ENCODE measurements at places on chromosomes 1 and 21.

DNA sequence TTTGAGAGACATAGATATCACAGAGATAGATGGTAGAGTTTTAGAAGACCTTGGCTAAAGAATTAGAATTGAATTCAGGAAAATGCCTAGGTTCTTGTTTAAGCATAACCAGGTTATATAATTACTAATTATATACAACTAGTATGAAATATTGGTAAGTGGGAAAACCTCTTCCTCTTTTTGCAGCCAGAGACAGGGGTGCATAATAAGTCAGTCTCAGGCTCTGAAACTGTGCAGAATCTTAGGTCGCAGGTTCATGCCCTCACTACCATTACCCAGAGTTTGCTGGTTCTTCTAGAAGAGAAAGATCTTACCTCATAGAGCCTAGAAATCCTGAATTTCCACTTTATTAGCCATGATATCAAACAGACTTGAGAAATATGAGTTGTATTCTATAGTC is 183.3 kb downstream of the NEK7 start:
- no peak for DNase-seq

DNA sequence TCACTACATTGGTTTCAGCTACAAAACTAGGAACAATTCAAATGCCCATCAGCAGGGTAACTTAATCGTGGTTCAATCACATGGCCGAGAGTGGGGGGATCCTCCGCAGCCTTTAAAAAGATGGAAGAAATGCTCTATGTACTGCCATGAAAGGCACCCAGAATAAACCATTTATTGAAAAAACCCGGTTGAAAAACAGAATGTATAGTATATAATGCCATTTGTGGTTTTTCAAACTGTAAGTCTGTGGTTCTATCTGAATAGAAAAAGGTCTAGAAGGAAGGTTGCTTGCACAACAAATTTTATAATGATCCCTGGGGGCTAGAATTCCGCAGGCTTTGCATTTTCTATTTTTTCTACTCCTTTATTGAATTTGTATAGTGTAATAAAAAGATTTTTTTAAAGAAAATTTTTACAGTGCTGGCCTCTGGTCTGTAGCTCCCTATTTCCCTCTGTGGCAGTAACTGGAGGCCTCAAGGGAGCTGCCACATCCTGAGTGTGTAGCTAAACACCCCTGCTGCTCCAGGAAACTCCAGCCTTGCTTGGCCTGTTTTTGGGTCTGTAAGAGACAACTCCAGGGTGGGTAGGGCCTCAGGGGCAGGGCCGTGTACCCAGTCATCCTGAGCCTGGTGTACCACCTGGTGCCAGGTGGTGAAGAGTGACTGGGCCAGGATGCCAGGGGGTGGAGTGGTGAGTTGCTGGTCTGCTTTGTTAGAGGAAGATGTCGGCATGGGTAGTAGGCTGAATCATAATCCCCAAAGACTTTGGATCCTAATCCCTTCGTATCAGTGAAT is 51.5 kb upstream of the EPS8L3 start:
- no peak for DNase-seq

- no peak for DNase-seq
Measured at GRCh38 chr1:209805875-209806760, at the start of gene IRF6. TSS of gene IRF6 (minus strand) at chr1:209806142. CDS start at chr1:209801413, 4,729 bp downstream.

- DNase-seq = no peak
Measured at GRCh38 chr21:15701830-15702229, 28.0 kb upstream of the USP25 start.

DNA sequence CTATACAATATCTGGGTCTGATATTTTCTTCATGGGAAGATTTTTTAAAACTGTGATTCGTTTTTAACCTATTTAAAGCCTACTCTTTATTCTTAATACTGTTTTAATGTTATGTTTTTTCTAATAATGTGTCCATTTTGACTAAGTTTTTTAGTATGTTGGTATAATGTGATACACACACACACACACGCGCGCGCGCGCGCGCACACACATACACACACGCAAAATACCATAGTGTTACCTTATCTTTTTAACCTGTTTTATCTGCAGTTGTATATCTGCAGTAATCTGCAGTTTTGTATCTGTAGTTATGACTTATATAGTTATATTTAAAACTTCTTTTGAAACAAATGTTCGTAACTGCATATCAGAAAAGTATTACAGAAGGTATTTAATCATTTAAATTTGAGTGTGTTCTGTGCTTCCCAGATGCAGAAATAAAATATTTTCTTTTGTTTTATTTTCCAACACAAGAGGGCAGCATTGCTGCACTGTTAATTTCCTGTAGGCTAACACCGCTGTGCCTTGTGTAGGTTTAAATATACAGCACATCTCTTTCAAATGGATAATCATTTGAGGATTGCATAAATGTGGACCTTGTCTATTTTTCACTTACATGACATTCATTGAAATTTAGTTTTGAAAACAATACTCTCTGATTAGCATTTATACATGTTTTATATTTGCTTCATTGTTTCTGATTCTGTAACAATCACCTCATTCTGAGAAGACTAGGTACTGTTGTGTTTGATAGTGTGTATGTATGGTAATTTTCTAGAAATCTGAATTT is 166.1 kb downstream of the PDE4B start:
- peak; percentile 60 for DNase-seq

- no peak for DNase-seq
Measured at GRCh38 chr21:42350927-42351426, at the start of gene TFF2. TSS of gene TFF2 (minus strand) at chr21:42350994. CDS start at chr21:42350957, 37 bp downstream.

DNA sequence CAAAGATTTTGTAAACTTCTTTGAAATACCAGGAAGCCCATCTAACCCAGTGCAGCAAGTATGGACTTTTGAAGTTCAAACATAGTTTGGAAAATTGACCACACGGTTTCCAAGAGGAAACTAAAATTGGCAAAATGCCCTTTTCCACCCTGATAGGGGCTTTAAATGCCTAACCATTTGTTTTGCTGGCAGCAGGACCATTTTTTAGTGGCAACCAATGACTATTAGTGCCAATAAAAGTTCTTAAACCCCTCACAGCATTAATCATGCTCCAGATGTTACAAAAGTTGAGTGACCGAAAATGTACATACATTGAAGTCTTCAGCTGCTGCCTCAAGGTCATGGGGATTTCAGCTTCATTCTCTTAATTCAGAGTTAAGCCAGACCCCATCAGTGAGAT is 46.4 kb upstream of the ENAH start:
- no peak for DNase-seq

DNA sequence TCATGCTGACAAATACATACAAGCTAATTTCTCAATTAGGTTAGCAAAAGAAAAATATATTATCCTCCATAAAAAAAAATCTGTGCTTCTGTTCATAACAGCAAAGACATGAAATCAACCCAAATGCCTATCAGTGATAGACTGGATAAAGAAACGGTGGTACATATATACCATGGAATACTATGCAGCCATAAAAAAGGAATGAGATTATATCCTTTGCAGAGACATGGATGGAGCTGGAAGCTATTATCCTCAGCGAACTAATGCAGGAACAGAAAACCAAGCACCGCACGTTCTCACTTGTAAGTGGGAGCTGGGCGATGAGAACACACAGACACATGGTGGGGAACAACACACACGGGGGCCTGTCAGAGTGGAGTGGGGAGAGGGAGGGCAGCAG is 84.0 kb upstream of the PALMD start:
- no peak for DNase-seq

DNA sequence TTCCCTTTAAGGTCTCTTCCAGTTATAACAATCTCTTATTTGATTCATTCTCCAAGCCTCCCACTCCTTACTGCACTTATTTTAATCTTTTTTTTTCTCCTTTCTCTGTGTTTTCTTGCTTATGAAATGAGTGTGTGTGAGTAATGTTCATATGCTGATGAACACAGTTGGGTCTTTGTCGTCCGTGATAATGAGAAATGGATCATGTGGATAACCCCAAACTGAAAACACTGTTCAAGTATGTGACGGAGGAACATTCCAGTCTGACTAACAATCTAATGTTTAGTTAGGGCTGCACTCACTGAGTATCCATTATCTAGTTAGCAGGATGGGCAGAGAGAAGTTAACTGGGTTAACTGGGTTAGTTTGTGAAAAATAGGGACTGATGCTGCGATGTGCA is 253.1 kb upstream of the DUSP10 start:
- no peak for DNase-seq

DNA sequence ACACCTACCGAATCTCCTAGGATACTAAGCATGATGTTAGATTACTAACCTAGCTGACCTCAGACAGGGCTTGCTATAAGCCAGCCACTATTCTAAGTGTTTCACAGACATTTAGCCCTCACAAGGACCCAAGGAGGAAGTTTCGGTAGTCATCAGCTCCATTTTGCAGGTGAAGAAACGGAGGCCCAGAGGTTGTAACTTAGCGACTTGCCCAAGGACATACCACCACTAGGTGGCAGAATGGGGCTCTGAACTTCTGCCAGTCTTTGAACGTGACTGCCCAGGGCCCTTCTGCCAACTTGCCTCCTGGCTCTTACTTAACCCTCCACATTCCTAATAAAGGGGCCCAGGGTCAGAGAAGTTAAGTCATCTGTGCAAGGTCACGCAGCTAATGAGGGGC is 283.5 kb downstream of the C1orf94 start:
- DNase-seq = peak; percentile 2

GRCh38 chr21:34129901-34130715 is 56.7 kb downstream of the MRPS6 start:
- peak; percentile 54 for DNase-seq

GRCh38 chr1:64047549-64047996 is 155.8 kb upstream of the UBE2U start:
- DNase-seq = no peak

- no peak for DNase-seq
Measured at GRCh38 chr1:167428395-167428794, 89.9 kb downstream of the CD247 start.

GRCh38 chr1:19398309-19398760 is 86.2 kb downstream of the SLC66A1 start:
- DNase-seq = no peak

DNA sequence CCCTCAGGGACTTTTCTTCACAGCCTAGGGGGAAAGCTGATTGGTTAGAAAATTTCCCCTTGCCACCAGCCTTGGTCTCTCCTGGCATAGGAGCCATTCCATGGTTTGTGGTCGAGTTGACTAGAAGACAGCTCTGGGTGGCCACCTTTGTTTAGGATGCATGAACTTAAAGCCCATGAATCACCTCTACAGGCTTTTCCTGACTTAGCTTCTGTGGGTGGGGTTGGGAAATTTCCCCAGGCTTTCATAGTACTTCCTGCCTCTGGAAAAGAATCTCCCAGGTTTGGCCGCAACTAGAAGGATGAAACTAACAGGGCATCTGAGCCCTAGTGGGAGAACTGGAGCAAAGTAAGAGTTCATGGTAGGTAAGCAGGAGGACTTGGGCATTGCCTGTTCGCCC is 72.6 kb downstream of the SNRPE start:
- DNase-seq = no peak

DNA sequence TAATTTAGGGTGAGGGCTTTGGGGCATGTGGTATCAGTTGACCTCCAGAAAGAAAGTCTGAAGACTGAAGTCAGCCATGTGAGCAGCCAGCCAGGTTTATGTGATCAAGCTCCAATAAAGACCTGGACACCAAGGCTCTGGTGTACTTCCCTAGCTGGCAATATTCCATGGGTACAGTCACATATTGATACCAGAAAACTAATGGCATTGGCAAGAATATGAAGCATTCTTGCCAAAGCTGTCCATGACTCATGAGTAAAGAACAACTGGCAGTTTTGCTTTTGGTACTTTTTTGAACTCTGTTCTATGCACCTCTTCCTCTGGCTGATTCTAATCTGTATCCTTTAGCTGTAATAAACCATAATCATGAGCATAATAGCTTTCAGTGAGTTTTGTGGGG is 415.3 kb upstream of the CAMK1G start:
- no peak for DNase-seq

- DNase-seq = no peak
Measured at GRCh38 chr21:43657355-43658087, 1.8 kb downstream of the HSF2BP start.

- no peak for DNase-seq
Measured at GRCh38 chr1:226003502-226004170, 4.5 kb upstream of the SDE2 start.

DNA sequence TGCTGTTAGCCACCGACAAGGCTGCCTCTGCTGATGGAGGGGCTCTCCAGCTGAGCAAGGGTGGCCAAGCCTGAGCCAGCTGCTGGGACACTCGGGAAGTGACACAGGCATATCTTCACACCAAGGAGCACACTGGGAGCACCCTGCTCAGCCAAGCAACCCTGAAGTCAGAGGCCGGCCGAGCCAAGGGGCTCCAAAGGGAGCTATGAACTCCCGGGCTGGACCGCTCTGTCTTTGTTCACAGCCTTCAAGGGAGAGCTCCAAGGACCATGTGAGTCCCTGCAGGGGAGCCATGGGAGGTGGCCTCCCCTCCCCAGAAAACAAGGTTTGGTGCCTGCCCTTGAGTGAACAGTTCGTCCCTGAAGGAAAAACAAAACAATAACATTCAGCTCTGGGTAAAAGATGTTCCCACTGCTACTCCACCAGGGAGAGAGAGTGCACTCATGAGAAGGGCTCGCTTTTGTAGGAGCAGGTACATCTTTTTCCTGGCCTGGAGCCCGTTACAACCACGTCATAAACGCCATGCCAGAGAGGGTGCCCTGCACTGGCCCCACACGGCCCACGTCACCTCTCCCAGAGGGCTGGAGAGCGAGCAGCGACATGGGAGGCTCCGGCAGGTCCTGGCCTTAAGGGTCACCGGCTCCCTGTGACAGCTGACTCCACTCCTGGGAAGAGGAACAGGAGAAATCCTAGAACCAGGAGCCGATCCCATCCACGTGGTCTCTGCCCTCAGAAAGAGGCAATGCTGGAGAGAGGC is 56.3 kb upstream of the SLC25A33 start:
- no peak for DNase-seq

- DNase-seq = peak; percentile 16
Measured at GRCh38 chr1:172452536-172453152, 8.8 kb upstream of the PIGC start.

DNA sequence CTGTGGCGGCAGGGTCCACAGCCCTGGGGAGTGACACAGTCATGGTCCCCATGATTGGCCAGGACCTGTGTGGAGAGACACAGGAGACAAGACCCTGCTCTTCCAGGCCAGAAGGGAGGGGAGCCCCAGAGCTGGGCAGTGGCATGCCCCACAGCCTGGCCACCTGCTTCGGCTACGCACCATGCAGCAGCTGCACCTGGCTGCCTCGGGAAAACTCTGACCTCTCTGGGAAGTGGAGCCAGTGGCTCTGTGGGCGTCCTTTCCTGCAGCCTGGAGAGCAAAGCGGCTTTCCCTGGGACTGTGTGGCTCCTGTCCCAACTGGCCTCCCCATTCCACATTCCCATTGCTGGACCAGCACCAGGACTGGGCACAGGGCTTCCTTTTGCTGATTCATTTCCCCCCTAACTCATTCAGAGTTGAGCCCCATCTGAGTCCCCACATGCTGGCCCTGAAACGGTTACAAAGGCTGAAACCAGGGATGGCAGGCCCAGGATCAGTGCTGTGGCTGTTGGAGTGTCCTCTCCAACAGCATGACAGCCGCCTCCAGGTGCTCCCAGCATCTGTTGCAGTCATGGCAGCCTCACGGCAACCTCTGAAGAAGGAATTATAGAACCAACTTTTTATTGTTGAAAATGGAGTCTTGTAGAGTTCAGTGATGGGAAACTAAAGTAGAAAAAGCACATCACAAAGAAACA is 15.0 kb downstream of the OXCT2 start:
- DNase-seq = no peak

All from SK-N-DZ (cell line).